Erythroblast (primary cell): ENCODE measurements at places on chromosomes 7 and 10.
A peak's percentile ranks its signal among the peaks of the same experiment; 100 is the strongest.

DNA sequence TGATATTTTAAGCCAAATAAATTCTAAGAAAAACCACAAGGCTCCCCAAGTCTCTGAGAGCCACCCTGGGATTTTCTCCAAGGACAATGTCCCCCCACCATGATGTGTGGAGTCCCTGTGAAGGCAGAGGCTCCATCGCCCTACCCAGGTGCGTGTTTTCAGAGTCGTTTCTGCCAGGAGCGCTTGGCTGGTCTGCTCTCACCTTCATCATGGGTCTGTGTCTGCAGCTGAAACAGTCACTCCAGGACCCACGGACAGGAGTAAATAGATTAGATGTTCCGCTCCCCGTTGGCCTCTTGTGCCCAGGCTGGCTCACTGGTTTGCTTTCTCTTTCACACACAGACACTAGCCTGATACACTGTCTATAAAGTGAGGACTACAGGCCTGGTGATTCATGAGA, 217.5 kb downstream of the SFMBT2 start:
- DNase-seq, result no peak

GRCh38 chr7:107461938-107462533, 7.8 kb upstream of the GPR22 start:
- DNase-seq, result no peak

GRCh38 chr10:127977357-127978009, 70.6 kb downstream of the PTPRE start:
- no peak for DNase-seq

DNA sequence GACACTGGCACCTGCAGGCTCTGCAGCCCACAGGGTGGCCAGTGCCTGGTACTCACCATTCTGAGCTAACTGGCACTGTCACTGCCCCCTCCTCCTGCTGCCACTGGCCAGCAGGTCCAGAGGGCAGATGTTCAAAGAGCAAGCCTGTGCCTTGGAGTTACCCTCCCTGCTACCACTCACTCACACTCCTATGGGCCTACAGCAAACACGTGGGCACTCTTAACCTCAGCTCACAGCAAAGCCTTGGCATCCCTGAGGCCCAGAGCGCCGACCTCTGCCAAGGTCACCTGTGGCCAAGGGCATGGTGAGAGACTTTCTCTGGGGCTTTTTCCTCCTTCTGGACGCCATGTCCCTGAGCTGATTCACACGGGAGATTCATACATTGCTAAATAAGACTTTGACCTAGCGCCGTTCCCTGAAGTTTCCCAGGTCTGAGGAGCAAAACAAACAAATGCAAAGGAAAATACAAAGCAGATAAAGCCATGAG, 270.0 kb upstream of the PPP2R2D start:
- no peak for DNase-seq

GRCh38 chr7:157464971-157465886, 128.4 kb downstream of the DNAJB6 start:
- no peak for DNase-seq

- no peak for DNase-seq
Observed at GRCh38 chr7:69433081-69433480, 165.2 kb upstream of the AUTS2 start.

DNA sequence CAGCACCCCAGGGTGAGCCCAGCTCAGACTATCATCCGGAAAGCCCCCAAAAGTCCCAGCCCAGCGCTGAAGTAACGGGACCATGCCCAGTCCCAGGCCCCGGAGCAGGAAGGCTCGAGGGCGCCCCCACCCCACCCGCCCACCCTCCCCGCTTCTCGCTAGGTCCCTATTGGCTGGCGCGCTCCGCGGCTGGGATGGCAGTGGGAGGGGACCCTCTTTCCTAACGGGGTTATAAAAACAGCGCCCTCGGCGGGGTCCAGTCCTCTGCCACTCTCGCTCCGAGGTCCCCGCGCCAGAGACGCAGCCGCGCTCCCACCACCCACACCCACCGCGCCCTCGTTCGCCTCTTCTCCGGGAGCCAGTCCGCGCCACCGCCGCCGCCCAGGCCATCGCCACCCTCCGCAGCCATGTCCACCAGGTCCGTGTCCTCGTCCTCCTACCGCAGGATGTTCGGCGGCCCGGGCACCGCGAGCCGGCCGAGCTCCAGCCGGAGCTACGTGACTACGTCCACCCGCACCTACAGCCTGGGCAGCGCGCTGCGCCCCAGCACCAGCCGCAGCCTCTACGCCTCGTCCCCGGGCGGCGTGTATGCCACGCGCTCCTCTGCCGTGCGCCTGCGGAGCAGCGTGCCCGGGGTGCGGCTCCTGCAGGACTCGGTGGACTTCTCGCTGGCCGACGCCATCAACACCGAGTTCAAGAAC, 1.1 kb downstream of the VIM start:
- peak; percentile 61 for DNase-seq

- no peak for DNase-seq
Observed at GRCh38 chr7:39480901-39481300, 85.3 kb upstream of the YAE1 start.

GRCh38 chr7:112172870-112173567, 33.2 kb downstream of the DOCK4 start:
- no peak for DNase-seq

GRCh38 chr7:5348134-5349004, 65.6 kb downstream of the SLC29A4 start:
- no peak for DNase-seq

DNA sequence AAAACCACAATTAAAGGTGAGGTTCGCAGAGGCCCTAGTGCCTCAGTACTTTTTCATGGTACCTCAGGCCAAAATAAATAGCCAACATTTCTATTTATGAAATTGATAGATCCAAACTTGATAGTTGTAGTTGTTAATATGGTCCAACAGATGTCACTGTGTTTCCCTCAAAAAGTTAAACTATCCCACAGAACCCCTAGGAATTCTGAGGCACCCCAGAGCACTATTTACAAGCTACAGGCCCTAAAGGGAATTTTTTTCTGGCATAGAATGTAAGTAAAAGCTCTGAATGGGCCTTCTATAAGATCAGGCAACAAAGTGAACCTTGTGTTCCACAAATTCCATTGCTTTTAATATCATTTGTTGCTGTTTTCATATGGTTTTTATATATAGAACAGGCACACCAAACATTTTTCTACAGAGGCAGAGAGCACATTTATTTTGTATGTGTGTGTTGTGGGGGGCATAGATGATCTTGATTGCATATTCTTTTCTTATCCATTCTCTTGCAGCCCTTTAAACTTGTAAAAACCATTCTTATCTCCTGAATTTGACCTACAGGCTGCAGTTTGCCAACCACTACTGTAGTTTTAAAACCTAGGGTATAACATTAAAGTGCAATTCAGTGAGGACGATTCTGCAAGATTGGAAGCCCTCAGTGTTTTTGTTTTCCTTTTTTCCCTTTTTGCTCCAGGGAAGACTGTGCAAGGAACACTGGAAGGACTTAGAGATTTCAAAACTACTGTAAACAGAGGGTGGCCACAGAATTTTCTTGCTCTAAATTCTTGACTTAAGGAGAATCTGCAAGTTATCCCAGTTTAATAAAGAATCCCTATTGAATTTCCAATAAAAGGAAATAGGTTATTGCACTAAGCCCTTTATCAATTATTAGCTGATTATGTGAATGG, 3.5 kb upstream of the ARL4A start:
- DNase-seq, result peak; percentile 62

- DNase-seq, result no peak
Observed at GRCh38 chr7:132240262-132240661, 336.0 kb downstream of the PLXNA4 start.
